ENCODE measurements at places on chromosomes 12 and 14.

DNA sequence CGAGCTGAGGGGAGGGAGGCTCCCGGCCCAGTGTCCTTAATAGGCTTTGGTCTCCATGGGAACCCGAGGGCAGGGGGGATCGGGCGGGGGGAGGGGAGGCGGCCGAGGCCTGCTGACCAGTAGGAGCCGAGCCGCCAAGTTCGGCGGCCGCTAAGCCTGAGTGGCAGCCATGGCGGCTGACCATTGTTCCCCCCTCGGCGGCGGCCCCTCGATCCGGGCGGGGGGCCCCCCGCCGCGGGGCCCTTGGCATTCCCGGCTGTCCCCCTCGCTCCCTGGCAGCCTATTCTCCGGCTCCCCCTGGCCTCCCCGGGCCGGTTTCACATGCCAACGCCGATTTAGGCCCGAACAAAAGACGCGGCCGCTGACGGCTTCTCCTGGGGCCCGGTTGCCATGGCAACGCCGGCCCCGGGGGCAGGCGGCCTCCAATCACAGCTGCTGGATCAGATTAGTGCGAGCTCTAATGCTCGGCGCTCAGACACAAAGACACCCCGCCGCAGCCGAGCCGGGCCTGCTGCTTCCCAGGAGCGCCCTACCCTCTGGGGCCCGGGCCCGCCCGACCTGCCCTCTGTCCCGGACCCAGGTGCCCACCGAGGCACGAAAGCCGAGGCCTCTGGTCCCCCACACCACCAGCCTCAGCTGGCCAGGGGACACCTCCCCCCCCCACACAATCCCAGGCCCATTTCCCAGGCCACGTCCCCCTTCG is 7.3 kb downstream of the MSI1 start:
- DNase-seq = no peak

- DNase-seq = no peak
Observed at GRCh38 chr12:117903110-117903840, 65.5 kb downstream of the KSR2 start.

DNA sequence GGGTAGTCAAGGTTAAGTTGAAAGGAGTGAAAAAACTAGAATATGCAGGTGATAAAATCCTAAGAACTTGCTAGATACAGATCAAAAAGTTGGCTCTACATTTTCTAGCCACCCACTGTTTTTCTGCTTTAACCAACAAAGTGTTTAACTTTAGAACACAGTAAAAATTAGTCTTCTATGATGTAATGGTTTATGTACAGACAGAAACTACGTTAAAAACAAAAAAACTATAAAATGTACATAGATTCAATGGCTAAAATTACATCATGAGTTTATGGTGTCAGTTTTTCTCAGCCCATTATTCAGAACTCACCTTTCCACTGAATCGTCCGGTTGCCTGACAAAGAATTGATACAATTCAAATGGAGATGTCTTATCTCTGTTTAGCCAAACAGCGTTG is 2.1 kb downstream of the YARS2 start:
- DNase-seq = no peak

- DNase-seq = no peak
Observed at GRCh38 chr12:55698241-55698955, 9.3 kb downstream of the ITGA7 start.

DNA sequence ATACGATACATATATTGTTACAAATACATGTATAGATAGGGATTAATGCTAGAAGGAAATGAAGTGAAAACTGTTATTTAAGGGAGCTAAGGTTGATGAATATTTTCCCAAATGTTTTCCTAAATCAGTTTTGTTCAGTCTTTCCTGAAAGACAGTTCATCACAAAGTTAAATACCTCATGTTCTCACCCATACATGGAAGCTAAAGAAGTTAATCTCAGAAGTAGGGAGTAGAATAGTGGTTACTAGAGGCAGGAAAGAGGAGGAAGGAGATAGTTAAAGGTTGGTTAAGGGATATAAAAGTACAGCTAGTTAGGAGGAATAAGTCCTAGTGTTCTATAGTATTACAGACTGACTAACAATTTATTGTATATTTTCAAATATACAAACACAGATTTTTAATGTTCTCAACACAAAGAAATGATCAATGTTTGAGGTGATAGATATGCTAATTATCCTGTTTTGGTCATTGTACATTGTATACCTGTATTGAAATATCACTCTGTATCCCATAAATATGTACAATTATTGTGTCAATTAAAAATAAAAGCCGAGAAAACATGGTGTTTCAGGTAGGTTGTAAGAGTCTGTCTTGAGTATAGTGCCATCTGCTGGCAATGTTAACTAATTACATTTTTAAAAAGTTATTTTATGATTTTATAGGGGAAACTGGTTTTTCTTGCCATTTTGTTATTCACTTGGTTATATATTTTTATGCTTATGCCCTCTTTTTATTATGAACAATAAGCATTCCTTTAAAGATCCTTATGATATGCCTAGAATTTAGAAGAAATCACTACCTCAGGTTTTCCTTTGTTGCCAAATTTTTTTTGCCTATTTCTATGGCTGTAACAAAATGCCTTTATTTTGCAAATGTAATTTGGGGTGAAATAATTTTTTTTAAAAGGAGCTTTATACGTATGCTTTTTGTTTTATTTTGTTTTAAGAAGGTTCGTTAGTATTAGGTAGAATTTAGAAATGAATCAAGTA is 26.9 kb downstream of the ZDHHC17 start:
- DNase-seq = no peak

DNA sequence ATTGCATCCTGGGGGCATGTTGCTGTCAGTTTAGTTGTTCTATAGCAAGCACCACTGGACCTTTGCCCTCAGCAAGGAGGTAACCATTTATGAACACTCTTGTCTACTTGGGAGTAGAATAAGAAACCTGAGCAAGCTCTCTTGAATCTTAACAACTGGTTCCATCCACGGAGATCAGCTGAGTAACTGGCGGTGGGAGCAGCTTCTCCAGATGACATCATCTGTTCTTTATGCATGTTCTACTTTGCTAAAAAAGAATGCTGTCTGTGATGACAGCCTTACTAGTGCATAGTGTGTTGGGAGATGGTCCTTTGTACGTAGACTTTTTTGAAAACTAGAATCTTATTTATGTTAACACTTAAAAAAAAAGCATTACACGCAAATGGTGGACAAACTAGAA is 17.7 kb downstream of the SLC4A8 start:
- DNase-seq = no peak

- no peak for DNase-seq
Observed at GRCh38 chr14:31937730-31938346, 139.3 kb upstream of the ARHGAP5 start.

DNA sequence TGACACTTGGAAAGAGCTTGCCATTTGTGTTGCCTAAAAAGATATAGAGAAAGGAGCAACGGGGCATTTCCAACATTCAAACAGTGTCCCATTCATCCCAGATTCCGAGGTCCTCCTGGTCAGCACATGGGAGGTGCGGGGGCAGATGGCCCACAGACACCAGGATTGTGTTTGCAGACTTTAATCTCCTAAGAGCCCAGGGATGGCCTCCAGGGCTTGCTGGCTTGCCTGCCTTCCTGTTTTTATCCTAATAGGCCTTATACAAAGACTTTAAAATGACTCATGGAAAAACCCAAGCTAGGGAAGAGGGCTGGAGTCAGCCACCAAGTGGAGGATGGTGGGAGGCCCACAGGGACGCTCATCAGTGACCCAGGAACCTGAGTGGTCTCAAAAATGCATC is 21.5 kb upstream of the FAM181A start:
- no peak for DNase-seq

DNA sequence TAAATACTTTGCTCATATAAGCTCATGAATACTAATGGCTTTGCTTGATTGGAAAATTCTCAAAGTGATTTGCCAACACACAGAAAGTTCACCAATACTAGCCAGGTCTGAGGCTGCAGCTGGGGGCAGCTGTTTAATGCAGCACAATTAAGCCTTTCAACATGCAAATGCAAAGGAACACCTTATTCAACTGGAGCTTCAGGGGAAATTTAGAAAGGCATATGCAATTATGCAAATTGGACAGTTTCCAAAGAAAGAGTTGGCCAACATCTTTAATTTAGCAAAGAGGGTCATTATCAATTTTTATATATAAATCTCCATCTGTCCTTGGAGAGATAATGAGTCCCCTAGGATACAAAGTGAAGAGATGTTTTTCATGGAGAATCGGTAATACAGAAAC is 40.2 kb upstream of the OTOGL start:
- DNase-seq = no peak

- DNase-seq = no peak
Observed at GRCh38 chr14:62501021-62501750, 544.1 kb downstream of the KCNH5 start.

GRCh38 chr12:129373746-129374145 is 520.5 kb downstream of the GLT1D1 start:
- no peak for DNase-seq

DNA sequence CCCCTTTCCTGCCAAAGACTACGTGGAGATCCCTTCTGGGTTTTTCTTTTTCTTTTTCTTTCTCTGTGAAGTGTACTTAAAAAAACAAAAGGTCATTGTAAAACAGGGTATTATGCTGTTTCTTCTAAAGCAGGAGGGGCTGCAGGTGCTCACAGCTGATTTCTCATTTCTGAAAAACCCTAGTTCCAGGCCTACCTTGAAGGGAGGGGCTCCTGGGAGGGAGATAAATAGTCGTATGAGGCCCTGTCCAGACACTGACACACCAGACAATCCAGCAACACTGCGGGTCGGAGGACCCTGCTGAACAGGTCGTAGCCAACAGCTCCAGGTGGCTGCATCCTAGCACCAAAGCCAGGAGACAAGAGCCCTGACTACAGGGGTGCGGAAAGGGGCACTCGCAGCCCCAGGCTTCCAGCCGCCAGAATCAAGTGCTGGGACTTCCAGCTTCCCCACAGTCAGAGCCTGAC is 41.1 kb downstream of the PSMA6 start:
- DNase-seq = no peak

DNA sequence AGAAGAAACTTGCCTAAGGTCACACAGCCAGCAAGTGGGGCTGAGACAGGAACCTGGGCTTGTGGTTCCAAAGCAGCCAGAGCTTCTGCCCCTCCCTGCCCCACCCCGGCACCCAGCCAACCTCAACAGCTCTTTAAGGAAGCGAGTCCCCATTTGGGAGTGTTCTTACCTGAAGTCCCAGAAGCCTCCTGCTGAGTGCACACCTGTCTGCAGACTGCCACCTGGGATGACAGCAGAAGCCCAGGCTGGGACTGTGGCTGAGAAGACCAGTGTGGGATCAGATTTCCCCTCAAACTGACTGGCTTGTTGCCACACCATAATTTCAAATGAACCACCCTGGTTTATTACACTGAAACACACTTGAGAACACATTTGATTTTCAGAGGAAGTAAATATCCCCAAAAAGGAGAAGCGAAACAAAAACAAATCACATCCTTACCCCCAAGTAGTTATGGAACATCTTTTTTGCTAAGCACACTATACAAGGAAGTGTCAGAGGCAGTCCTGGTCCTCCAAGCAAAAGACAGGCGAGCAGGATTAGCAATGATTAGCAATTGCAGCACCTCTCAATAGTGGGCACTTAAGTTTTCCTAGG is 6.3 kb upstream of the RIN3 start:
- DNase-seq = no peak

GRCh38 chr12:48163150-48163747 is 5.9 kb upstream of the ASB8 start:
- no peak for DNase-seq

GRCh38 chr14:101215927-101216326 is 312.4 kb upstream of the RTL1 start:
- no peak for DNase-seq

DNA sequence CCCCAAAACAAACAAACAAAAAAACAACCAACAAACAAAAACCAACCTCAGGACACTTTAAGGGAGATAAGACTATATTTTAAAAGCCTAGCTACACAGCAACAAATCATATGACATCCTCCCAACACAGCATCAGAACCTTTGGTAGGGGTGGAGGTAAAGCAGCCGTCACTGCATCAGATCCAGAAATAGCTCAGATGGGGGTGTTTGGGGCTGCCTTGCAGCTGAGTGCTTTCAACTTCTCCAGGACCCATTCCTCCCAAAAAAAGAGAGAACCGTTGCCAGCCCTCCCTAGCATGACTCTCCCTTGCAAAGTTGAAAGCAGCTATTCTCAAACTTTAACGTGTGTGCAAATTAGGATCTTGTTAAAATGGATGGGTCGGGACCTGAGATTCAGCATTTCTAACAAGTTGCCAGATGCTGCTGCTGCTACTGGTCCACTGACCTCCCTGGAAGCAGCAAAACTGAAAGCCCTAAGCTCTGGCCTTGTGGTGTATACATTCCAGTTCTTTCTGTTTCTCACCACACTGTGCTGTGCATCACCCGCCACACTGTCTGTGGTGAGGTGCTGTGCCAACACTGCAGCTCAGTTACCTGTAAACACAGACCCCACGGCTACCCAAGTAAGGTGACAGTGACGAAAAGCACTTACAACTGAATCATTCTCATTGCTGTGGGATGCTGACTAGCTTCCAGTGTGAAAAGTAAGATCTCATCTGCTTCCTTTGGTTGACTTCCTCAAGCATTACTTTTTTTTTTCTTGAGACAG is 54.0 kb downstream of the SLC38A1 start:
- no peak for DNase-seq

GRCh38 chr14:80587096-80587724 is 354.3 kb downstream of the CEP128 start:
- no peak for DNase-seq

DNA sequence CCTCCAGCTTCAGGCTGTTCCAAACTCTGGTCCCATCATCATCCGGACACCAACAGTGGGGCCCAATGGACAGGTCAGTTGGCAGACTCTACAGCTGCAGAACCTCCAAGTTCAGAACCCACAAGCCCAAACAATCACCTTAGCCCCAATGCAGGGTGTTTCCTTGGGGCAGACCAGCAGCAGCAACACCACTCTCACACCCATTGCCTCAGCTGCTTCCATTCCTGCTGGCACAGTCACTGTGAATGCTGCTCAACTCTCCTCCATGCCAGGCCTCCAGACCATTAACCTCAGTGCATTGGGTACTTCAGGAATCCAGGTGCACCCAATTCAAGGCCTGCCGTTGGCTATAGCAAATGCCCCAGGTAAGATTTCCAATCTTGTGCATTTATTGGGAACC is 3.3 kb downstream of the SP1 start:
- DNase-seq = no peak

DNA sequence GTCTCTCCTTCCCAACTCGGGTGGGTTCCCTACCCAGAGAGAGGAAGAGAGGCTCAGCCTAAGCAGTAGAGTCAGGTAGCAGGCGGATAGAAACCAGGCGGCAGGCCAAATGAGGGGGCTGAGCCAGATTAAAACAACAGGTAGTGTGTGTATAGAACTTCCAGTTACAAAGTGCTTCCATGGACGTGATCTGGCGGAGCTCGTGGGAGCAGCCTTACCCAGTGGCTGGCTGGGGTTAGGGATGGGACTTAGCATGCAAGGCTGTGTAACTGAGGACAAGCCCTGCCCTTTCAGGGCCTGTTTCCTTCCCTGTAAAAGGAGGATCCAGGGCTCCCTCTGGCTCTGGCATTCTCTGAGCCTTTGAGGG is 8.3 kb downstream of the KRT80 start:
- no peak for DNase-seq

GRCh38 chr12:4286228-4286627 is 12.7 kb downstream of the CCND2 start:
- no peak for DNase-seq
